GM12891 (cell line): ENCODE measurements at places on chromosomes 7 and 10.

DNA sequence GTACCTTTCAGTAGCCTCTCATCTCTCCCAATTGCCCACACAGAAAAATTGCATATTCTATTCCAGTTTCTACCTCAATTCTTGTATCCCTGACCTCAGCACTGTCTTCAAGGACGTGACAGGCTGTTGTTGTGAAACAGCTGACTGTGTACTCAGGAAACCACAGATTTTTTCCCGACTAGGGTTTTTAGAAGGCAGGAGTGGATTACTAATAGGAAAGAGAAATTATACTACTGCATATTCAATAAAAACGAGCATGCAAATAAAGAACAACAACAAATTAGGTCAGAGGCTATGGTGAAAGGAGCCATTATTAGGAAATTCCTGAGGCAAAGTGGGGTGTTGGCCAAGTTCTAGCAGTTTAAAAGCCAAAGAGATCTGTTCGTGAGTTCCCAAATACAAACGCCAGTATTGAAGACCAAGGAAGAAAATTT, 93.4 kb downstream of the DOCK4 start:
- DNase-seq: no peak

DNA sequence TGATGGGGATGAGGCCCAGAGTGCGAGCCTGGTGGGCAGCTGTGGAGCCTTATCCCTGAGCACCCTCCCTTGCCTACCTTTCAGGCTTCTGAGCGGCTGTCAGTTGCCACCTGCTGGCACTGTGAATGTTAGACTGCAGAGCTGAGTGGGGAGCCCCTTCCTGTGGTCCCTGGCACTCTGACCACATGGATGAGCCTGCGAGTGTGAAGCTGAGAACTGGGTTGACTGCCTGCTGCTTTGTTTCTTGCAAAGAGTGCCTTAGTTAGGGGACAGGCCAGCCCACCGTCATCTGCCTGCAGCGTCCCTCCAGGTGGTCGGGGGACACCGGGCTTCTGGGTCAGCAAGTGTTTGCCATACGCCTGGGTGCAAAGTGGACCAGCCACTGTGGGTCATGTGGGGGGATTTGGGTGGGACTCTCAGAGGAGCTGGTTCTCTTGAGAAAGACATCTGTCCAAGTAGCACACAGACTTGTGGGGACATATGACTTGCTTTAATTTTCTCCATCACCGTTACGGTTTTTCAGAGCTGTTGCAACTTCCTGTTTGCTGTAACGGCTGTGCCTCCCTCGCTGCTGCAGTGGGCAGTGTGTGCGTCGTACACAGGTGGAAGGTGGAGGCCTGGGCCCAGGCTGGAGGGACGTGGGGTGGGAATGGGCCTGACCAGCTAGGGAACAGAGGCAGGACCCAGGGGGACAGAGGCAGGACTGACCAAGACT, 13.7 kb downstream of the INPP5A start:
- peak; percentile 55 for DNase-seq

DNA sequence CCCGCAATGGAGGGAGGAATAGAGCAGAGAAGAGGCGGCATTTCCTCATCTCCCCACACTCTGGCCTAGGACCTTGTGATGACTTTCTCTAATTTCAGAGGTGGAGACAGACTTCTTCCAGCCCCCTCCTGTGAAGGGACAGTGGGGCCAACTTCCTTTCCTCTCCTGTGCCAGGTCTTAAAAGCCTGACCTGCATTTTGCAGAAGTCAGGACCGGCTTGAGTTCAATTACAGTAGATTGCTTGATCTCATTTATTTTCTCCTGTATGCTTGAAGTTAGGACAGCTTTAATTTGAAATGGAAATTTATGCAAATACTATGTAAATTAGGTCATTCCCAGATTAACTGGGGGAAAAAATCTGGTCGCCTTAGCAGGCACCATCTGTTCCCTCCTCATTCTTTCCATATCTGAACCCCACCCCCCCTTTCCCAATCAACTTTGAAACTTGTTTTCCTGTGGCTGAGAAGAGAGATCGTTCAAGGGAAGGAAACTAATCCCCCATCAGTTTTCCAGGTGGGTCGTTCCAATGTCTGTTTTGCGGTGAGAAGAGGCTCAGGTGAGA, 57.1 kb downstream of the SYPL1 start:
- no peak for DNase-seq

DNA sequence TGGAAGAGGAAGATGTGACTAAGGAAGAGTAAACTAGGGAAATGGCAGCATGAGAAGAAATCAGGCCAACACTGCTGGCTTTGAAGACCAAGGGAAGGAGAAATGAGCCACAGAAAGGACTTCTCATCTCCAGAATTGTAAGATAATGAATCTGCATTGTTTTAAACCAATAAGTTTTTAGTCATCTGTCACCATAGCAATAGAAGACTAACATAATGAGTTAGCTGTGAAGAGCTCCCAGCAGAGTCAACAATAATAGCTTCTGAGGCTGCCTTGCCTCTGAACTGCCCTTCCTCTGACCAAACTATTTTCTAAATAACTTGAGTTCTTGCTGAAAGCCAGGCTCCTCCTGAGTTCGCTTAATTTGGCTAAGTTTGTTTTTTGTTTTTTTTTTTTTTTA, 103.6 kb downstream of the CACNA2D1 start:
- DNase-seq: no peak

DNA sequence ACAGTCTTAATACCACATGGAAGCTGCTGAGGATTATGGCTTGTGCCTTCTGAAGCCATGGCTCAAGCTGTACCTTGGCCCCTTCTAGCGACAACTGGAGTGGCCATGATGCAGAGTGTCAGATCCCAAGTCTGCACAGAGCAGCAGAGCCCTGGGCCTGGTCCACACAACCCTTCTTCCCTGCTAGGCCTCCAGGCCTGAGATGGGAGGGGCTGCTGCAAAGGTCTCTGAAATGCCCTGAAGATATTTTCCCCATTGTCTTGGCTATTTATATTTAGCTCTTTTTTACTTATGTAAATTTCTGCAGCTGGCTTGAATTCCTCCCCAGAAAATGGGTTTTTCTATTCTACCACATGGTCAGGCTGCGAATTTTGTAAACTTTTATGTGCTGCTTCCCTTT, 804.6 kb upstream of the ZWINT start:
- no peak for DNase-seq
